ENCODE measurements at places on chromosomes 5 and 9.

DNA sequence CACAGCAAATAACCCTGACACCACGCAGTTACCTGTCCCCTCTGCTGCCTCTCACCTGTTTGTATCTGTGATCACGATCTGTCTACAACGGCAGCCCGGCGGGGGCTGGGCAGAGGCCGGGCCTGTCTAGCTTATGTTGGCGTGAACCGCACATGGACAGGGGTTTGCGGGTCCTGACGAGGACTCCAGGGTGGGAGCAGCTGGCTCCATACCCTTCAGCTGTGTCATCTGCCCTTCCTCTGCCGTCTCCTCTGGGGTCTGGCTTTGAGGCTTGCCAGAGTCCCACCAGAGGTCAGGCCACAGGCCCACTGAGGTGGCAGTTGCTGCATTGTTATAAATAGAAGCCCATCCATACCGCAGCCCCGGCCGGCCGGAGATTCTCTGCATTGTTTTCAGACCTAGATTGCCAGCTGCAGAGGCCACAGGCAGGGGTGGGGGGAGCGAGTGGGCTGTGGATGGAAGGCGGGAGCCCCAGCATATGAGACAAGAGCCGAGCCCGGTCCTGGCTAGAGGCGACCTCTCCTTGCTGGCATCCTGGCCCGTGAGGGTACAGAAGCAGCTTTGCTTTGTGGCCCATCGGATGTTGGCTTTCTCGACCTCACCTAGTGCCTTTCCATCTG is 37.8 kb downstream of the FAM78A start:
- no peak for DNase-seq

DNA sequence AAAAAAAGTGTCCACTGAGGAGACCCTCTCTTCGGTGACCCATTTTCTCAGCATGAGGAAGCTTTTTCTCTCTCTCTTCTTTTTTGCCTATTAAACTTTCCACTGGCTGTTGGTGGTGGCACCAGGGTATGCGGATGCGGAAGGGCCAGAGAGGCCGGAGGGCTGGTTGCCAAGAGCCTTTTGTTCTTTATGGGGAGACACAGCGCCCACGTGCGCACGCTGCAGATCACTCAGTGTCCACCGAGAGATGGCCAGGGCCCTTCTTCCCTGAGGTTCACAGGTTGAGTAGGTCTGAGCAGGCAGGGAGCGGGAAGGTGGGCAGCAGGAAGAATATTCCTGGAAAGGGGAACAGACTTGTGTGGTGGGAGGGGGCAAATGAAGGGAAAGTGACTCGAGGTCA is 69.1 kb downstream of the STK10 start:
- no peak for DNase-seq

GRCh38 chr9:95764533-95765319 is 110.8 kb upstream of the ERCC6L2 start:
- DNase-seq: no peak

GRCh38 chr9:113164536-113165300 is 13.9 kb downstream of the SLC31A2 start:
- no peak for DNase-seq

GRCh38 chr5:153571162-153571561 is 80.7 kb downstream of the GRIA1 start:
- DNase-seq: no peak

DNA sequence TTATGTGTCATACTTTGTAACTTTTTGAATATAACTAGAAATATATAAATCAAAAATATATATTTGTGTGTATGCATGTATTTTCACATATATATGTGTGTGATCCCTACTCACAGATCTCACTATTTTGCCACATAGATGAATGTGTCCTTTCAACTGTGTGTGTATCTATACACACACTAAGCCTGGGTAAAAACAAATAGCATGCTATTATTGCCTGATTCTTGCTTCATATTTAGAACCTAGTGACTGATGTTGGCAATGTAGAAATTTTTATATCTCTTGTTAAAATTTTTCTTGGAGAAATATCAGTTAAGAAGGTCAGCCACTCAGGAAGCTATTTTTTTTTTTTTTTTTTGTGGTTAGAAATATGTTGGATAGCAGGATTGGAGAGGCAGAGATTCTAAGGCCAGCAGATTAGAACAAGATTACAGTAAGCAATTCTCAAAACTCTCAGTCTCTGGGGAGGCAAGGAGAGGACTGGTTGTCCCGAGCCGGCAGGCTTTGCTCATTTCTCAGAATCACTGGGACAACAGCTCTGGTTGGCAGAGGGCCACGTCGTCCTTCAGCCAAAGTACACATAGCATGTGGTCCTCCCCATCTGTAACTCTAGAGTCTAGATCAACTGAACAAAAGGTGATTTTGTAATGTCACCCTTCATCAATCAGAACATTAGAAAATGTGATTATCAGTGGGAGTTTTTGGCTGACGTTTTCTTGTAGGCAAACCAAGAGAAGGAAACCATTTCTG is 19.7 kb downstream of the C6 start:
- no peak for DNase-seq

DNA sequence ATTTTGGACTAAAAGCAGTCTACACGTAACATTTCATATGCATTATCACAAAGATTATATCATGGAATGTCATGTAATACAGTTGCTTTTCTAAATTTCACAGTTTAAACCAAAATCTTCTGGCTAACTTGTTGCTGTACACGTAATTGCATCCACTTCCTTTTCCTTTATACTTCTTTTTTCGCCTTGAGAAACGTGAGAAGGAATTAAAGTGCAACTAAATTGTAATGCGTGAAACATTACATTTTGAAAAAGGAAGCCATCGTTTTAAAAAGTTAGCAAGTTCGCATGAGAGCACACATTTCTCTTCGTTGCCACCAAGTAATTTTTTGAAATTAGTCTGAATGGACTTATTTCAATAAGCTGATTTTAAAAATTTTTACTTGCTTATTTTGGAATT is 80.0 kb downstream of the MEGF10 start:
- DNase-seq: no peak

GRCh38 chr5:143341807-143342570 is 61.5 kb downstream of the NR3C1 start:
- DNase-seq: no peak

DNA sequence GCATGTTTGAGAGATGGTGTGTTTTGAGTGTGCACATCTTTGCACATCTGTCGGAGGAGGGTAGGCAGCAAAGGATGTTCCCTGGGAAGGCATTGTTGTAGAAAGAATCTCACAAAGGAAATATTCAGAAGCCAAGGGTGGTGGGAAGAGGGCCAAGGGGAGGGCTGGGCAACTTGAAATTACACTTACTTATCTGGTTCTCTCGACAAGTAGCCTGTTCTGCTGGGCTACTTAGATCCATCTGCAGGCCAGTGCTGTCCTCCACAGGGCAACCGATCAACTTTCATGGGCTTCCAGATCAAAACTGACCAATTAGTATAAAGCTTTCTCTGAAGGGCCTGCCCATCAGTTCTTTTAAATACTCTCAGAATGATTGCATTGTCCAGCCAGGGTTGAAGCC is 495.2 kb downstream of the GADD45G start:
- no peak for DNase-seq

DNA sequence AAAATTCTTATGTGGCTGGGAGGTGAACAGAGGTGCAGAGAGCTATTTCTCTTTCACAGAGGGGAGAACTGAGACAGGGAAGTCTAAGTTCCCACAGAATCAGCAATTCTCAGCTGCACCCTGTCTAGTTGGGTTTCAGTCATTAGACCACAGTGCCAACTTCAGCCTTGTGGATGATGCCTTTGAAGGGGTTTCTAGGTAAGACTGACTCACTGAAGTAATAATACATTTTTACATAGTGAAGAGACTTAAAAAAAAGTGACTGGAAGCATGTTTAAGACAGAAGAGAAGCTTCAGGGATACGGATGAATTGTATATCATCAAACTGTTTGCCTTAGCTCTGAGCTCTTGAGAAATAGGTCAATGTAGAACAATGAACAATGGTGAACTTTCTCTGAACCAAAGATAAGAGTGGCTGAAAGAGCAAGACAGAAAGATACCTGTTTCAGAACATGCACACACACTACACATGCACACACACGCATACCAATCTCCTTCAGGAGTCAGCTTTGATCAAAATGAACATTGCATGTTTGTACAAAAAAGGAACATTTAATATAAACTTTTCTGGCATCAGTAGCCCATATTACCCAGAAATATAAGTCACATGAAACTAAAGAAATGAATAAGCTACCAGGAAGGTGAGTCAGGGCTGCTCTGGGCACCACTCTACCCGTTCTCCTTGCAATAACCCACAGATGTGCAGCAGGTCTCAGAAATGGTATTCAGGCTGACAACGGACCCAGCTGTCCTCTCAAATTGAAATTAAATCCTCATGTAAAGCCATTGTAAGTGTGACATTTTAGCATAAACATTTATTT is 12.6 kb upstream of the FYB1 start:
- DNase-seq: no peak

DNA sequence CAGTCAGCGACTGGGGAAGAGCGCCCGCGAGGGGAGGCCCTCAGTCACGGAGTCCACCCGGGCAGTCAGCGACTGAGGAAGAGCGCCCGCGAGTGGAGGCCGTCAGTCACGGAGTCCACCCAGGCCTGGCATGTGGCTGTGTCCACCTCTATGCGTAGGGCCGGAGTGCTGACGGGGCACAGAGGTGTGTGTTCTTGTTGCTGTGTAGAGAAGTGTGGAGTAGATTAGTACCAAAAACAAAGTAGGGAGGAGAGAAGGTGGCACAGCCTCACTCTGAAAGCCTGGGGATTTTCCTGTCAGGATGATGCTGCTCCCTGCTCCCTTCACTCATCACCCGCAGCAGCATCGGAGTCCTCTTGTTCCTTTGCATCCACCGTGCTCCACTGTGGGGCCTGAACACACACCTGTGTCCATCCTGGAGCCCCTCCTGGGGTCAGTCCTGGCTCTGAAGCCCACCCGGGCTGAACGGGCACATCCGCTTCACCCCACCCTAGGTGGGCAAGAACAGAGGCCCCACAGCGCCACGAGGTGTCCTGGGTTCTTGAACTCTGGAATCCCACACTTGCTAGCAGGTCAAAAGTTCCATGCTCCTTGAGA is 37.9 kb downstream of the AHRR start:
- no peak for DNase-seq

- DNase-seq: no peak
These were observed 715 bp upstream of the RPS6 start for GRCh38 chr9:19380826-19381075.

GRCh38 chr5:147912011-147912410 is 5.7 kb upstream of the C5orf46 start:
- DNase-seq: no peak

DNA sequence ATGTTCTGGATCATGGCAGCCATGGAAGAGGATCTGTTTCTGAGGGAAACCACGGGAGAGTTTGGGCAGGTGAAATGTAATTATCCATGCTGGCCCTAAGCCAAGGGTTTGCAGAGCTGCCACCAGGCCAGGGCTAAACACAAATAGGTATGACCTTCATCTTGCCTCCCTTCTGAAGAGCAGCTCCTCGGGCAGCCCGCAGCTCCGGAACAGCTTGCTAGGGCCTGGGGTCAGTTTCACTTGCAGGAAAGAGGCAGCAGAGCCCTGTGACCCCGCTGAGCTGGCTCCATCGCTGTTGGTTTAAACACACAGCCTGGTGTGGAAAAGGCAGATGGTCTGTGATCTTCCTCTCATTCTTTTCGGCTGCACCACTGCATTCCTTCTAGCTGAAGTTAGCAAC is 141.4 kb downstream of the TMEM38B start:
- no peak for DNase-seq

- no peak for DNase-seq
These were observed 1.8 kb downstream of the ZFAND5 start for GRCh38 chr9:72363236-72363635.

DNA sequence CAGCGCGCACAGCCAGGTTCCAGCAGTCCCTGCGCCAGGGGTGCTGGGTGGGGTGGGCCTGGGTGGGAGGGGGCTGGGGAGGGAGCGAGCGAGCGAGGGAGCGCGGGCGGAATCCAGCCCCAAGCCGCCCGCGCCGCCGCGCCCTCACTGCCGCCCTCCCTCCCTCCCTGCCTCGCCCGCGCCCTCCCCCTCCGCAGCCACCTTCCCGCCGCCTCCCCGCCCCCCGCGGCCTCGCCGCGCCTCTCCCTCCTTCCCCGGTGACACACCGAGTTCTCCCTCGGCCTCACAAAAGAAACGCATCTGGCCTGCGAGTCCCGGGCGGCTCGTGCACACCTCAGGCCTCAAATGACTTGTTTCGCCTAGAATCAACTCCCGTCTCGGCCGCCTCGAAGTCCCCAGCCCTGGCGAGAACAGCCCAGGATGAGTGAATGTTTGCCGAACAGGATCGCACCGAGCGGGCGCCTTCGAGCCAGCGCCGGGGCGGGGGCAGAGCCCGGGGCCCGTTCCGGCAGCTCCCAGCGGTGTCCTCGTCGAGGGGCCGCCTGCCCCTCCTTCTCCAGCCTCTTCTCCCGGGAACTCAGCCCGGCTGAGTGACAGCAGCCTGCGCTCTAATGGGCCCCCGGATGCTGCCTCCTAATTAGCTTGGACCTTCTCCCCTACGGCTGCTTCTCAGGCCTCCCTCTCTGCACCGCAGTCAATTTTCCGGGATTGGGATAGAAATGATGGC is 371 bp upstream of the PITX1 start:
- no peak for DNase-seq

- no peak for DNase-seq
These were observed 93.2 kb upstream of the GAS1 start for GRCh38 chr9:87040410-87041009.

GRCh38 chr9:3292311-3292710 is 233.5 kb downstream of the RFX3 start:
- DNase-seq: no peak

- DNase-seq: no peak
These were observed 452.4 kb upstream of the WWC1 start for GRCh38 chr5:167839065-167839464.

GRCh38 chr9:101536938-101537337 is 3.3 kb downstream of the RNF20 start:
- no peak for DNase-seq

DNA sequence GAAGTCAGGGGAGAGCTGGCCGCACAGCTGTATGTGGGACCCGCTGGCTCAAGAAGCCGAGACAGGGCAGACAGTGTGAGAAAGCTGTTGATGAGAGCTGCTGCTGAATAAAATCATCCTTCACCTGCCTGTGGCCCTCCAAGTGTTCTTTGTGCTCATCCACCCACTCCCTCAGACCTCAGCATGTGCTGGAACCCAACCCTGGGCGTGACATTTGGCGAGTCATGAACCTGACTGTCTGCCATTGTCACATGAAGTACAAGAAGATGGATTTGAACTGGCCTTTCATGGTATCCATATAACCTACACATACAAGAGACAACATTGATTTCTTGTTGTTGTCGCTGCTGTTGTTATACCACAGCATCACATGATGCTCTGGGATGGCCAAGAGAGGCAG is 139.7 kb upstream of the PLCXD3 start:
- DNase-seq: no peak

- no peak for DNase-seq
These were observed 78.6 kb downstream of the PCDH1 start for GRCh38 chr5:141799507-141800167.

DNA sequence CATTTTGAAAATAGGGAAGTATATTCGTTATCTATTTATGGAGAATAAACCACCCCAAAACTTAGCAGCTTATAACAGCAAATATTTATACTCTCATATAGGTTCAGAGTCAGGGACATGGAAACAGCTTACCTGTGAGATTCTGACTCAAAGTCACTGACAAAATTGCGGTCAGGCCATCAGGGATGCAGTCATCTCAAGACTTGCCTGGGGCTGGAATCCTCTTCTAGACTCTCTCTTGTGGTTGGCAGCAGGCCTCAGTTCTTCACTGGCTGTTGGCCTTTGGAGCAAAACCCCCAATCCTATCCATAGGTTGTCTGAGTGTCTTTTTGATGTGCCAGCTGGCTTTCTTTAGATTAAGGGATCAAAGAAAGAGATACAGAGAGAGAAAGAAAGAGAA is 275.6 kb downstream of the SEC61B start:
- no peak for DNase-seq

Measured in stimulated activated CD4-positive, alpha-beta T cell treated with anti-CD3 and anti-CD28 coated beads, TNF-alpha, amount 100 ng/mL, for 48 hours (primary cell).